ENCODE measurements at places on chromosomes 16 and 17. TPM values are rescaled to one million over a fixed set of nuclear protein-coding genes. Genes with fewer than 3 reads are reported as not detected.

- H3K27ac ChIP-seq: peak overlapping the region; percentile 36
- no peak for DNase-seq
- H3K36me3 ChIP-seq: peaks cover 59% of the 10 kb centered on the region
- no peaks in the 10 kb centered on the region for H3K27me3 ChIP-seq
- peaks cover 29% of the 10 kb centered on the region for H3K4me1 ChIP-seq
These were observed 94.0 kb downstream of the CACNG1 start for GRCh38 chr17:67138392-67138791.

- peaks cover 20% of the 10 kb centered on the region for H3K4me1 ChIP-seq
- peak; percentile 50 for DNase-seq
- H3K4me3 ChIP-seq: no peak overlapping the region
- no peak overlapping the region for H3K27ac ChIP-seq
- no peaks in the 10 kb centered on the region for H3K27me3 ChIP-seq
These were observed 8.8 kb upstream of the LPCAT2 start for GRCh38 chr16:55499951-55500529.

- no peak for DNase-seq
- H3K27me3 ChIP-seq: no peaks in the 10 kb centered on the region
- no peak overlapping the region for H3K4me3 ChIP-seq
- no peak overlapping the region for H3K27ac ChIP-seq
- H3K4me1 ChIP-seq: peaks cover 23% of the 10 kb centered on the region
These were observed 3.3 kb upstream of the COG1 start for GRCh38 chr17:73189417-73190099.

- H3K27me3 ChIP-seq: no peaks in the 10 kb centered on the region
- H3K4me3 ChIP-seq: no peak overlapping the region
- H3K27ac ChIP-seq: peak overlapping the region; percentile 40
These were observed 296.2 kb downstream of the SEC14L1 start for GRCh38 chr17:77437017-77437416.

DNA sequence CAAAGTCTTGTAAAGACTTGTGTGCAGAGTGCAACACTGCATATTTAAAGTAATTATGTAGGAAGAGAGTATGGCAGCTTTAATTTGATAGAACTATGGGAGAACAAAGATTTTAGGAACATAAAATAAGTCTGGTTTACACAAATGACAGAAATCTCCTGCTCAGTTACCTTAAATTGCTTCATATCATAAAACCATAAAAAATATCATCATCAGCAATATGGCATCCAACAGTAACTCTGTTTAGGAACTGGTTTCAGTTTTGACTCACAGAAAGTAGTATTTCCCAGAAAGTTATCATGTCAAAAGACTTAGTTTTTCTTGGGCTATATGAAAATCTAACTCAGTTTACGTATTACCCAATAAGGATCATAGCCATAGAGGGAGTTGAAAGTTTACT, 292.1 kb upstream of the PMFBP1 start:
- H3K4me3 ChIP-seq: no peak overlapping the region
- H3K4me1 ChIP-seq: peaks cover 4% of the 10 kb centered on the region
- no peaks in the 10 kb centered on the region for H3K36me3 ChIP-seq
- H3K27me3 ChIP-seq: no peaks in the 10 kb centered on the region
- H3K27ac ChIP-seq: no peak overlapping the region

- no peaks in the 10 kb centered on the region for H3K27me3 ChIP-seq
- no peak overlapping the region for H3K27ac ChIP-seq
- peaks cover 56% of the 10 kb centered on the region for H3K4me1 ChIP-seq
- no peak for DNase-seq
- no peak overlapping the region for H3K4me3 ChIP-seq
- peaks cover 14% of the 10 kb centered on the region for H3K36me3 ChIP-seq
These were observed 80.2 kb upstream of the TOB1 start for GRCh38 chr17:50946223-50946890.

- H3K27me3 ChIP-seq: no peaks in the 10 kb centered on the region
- H3K4me3 ChIP-seq: no peak overlapping the region
- no peak for DNase-seq
- no peak overlapping the region for H3K27ac ChIP-seq
- H3K4me1 ChIP-seq: no peaks in the 10 kb centered on the region
- no peaks in the 10 kb centered on the region for H3K36me3 ChIP-seq
These were observed 385.2 kb upstream of the ZFHX3 start for GRCh38 chr16:73432850-73433730.

DNA sequence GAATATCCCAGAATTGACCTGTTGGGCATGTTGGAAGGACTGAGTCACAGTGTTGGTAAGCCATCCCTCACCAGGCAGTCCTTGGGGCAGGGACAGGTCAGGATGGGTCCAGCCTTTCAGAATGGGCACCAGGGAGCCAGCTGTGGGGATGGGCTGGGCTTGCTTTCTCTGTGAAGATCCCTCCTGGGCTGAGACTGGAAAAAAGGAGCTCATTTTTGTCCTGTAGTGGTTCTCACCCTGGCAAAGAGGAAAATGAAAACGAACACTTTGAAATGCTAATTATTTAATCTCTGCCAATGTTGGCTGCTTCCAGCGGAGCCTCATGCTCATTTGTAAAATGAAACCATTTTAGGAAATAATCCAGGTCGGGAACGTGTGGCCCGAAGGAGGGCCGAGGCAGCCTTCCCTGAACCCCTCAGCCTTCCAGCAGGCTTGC, 237.5 kb upstream of the SALL1 start:
- DNase-seq: no peak
- H3K4me3 ChIP-seq: no peak overlapping the region
- no peaks in the 10 kb centered on the region for H3K36me3 ChIP-seq
- H3K27ac ChIP-seq: no peak overlapping the region
- no peaks in the 10 kb centered on the region for H3K27me3 ChIP-seq
- H3K4me1 ChIP-seq: no peaks in the 10 kb centered on the region

DNA sequence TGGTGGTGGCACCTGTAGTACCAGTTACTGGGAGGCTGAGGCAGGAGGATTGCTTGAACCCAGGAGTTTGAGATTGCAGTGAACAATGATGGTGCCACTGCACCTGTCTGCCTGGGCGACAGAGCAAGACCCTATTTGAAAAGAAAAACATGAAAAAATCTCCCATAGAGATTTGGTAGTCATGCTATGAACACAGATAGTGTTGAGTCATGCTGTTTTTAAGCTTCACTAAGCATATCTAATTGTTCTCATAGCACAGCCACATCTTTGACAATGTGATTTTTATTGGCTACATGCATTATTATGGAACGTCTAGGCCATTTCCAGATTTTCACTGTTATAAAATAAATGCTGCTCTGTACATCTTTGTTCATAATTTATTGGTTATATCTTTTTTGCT, 6.0 kb downstream of the IL34 start:
- no peak overlapping the region for H3K4me3 ChIP-seq
- H3K27me3 ChIP-seq: peaks cover 3% of the 10 kb centered on the region
- H3K27ac ChIP-seq: no peak overlapping the region
- peaks cover 5% of the 10 kb centered on the region for H3K4me1 ChIP-seq
- no peak for DNase-seq

DNA sequence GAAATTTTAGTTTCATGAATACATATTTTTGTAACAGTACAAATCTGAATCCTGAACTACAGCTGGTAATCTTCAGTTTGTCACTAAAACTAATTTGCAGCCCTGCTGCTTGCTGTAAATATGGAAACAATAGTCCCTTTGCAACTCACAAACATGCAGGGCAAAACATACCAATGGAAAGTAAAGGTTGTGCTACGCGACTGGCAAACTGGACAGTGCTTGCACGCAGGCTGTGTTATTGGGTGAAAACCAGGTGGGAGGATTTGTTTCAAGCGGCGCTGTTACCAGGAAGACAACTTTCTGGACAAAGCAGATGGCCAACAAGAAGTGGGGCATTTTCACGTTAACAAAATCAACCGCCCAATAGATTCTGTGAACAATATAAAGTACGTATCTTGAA, 93.5 kb downstream of the CDYL2 start:
- H3K27ac ChIP-seq: no peak overlapping the region
- H3K4me1 ChIP-seq: no peaks in the 10 kb centered on the region

DNA sequence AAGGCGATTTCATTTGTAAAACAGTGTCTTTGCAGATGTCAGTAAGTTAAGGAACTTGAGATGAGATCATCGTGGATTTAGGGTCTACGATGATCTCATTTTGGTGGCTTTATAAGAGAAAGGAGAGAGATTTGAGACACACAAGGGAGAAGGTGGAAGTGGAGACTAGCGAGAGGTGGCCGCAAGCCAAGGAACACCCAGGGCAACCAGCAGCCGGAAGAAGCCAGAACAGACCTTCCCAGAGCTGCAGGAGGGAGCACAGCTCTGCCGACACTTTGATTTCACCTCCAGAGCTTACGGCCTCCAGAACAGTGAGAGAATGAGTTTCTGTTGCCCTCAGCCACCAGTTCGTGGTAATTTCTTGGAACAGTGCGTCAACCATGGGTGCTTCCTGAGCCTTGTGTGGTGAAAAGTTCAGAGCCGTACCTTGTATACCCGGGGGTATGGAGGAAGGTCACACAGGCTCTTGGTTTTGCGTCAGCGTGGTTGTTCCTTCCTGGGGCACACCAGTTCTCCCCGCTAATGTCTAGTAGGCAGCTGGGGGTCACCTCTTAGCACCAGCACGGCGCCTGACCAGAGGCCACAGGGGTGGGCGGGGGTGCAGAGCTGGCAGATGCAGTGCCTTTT, 12.9 kb upstream of the SEC14L1 start:
- H3K27ac ChIP-seq: peak overlapping the region; percentile 93
- peaks cover 55% of the 10 kb centered on the region for H3K4me1 ChIP-seq
- peak; percentile 88 for DNase-seq
- H3K4me3 ChIP-seq: peak overlapping the region; percentile 55
- no peaks in the 10 kb centered on the region for H3K27me3 ChIP-seq

DNA sequence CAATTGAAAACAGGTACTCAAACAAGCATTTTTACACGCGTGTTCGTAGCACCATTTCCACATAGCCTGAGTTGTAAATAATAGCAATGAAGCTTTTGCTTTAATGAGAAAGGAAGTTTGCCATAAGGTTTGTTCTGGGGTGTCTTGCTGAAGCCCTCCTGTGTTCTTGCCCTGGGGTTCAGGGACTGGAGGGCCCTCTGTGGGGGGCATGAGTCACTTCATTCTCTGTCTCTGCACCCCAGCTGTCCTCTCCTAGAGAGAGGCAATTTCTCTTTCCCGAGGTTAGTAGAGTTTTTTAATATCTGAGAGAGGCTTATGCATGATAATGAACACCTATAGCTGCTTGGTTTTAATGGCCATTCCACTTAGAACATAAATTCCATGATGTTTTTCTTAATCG, 9.6 kb downstream of the AFMID start:
- H3K36me3 ChIP-seq: peaks cover 19% of the 10 kb centered on the region
- H3K4me1 ChIP-seq: peaks cover 8% of the 10 kb centered on the region
- DNase-seq: no peak
- no peak overlapping the region for H3K4me3 ChIP-seq

- H3K27ac ChIP-seq: peak overlapping the region; percentile 3
- no peak for DNase-seq
- no peaks in the 10 kb centered on the region for H3K36me3 ChIP-seq
- no peak overlapping the region for H3K4me3 ChIP-seq
- peaks cover 31% of the 10 kb centered on the region for H3K4me1 ChIP-seq
- no peaks in the 10 kb centered on the region for H3K27me3 ChIP-seq
These were observed 5.9 kb upstream of the CCDC57 start for GRCh38 chr17:82218349-82219075.

- H3K27ac ChIP-seq: peak overlapping the region; percentile 56
- no peak overlapping the region for H3K4me3 ChIP-seq
- no peaks in the 10 kb centered on the region for H3K27me3 ChIP-seq
- peaks cover 25% of the 10 kb centered on the region for H3K4me1 ChIP-seq
These were observed 6.6 kb upstream of the TMEM204 start for GRCh38 chr16:1526608-1527555.

- H3K4me3 ChIP-seq: no peak overlapping the region
- DNase-seq: no peak
- H3K36me3 ChIP-seq: no peaks in the 10 kb centered on the region
These were observed 18.6 kb downstream of the CD300LF start for GRCh38 chr17:74694081-74694480.

DNA sequence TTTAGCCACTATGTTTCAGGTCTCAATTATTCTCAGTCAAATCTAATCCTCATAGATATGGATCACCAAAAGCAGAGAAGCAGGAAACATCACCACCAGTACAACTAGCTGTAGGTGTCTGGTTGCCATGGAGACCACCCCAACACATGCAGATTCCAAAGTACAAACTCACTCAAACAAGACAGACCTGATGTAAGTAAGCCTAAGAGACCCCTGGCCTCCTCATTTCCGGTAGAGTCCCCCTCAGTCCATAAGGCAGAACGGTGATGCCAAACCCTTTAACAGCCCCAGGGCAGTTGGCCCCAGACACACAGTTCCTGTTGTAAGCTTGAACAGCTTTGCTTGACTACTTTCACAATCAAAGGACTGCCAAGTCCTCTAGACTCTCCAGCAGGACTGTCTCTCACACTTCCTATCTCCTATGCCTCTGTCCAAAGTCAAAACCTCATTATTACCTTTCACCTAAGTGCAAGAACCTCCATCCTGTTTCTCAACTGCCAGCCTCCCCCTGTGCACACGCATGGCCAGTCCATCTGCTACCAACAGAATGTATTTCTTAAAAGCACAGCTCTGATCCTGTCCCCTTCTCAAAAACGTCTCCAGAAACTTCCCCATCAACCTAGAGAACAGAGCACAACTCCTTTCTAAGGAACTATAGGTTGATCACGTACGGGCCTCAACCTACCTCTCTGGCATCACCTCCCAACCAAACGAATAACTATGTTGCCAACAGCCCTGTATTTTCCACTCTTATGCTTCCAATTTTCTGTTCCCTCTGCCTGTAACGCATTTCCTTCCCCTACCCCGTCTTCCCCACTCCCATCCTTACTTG, 23.9 kb downstream of the SLC39A11 start:
- no peaks in the 10 kb centered on the region for H3K27me3 ChIP-seq
- DNase-seq: no peak
- no peak overlapping the region for H3K4me3 ChIP-seq
- H3K4me1 ChIP-seq: no peaks in the 10 kb centered on the region
- H3K36me3 ChIP-seq: peaks cover 24% of the 10 kb centered on the region

DNA sequence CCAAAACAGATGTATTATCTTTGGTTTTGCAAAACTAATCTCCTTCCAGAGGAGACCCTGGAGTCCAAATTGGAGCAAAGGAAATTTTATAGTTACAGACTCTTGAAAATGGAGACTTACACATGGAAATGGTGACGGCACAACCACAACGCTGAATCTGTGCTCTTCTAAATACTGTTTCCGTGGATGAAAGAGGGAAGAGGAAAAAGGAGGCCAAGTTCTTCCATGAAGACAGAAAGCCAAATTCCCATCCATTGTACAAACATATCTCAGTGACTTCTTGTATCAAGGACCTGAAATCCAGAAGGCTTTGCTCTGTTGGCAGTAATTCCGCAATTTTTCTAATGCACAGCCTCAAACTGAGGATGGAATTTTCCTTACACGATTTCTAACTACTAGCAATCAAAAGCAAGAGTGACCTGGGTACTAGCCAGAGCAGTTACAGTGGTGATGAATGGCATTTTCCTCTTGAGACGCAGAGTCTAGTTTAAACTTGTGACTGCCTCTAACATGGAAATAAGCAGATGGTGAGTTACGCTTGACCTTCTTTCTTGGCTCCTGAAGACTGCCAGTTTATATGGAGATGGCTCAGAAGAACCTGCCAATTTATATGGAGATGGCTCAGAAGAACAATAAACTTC, 38.5 kb downstream of the VPS53 start:
- H3K4me1 ChIP-seq: no peaks in the 10 kb centered on the region
- no peak overlapping the region for H3K4me3 ChIP-seq
- no peak for DNase-seq
- H3K27ac ChIP-seq: no peak overlapping the region
- no peaks in the 10 kb centered on the region for H3K27me3 ChIP-seq

Gene CLEC19A
- not detected for total RNA-seq

Gene CA7
- total RNA-seq: not detected

Gene LRRC75A
- total RNA-seq: 1.2 TPM

Gene PPP1R9B
- 137 TPM for total RNA-seq

Gene CX3CL1
- total RNA-seq: not detected

Gene HNF1B
- total RNA-seq: not detected

Gene DNAH9
- not detected for total RNA-seq

Gene CCL16
- total RNA-seq: not detected
